Esophagus squamous epithelium (tissue), 5 donors: ENCODE measurements at places on chromosomes 3 and 15.

GRCh38 chr3:120680193-120680894 is 1.7 kb downstream of the HGD start:
- H3K27me3 ChIP-seq = no peaks in the 10 kb centered on the region
- no peak for DNase-seq
- H3K27ac ChIP-seq = no peak overlapping the region
- H3K4me1 ChIP-seq = no peaks in the 10 kb centered on the region

DNA sequence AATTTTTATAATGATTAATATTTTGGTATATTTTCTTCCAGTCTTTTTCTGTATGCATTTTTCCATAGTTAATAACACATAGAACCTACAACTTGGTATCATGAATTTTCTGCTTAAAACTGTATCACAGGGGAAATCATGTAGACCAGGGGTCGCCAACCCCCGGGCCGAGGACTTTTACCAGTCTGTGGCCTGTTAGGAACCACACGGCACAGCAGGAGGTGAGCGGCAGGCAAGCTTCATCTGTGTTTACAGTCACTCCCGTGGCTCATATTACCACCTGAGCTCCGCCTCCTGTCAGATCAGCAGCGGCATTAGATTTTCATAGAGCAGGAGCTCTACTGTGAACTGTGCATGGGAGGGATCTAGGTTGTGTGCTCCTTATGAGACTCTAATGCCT is 54.7 kb downstream of the RPL22L1 start:
- H3K4me3 ChIP-seq = no peak overlapping the region
- H3K27me3 ChIP-seq = no peaks in the 10 kb centered on the region
- no peak overlapping the region for H3K27ac ChIP-seq
- H3K36me3 ChIP-seq = no peaks in the 10 kb centered on the region

DNA sequence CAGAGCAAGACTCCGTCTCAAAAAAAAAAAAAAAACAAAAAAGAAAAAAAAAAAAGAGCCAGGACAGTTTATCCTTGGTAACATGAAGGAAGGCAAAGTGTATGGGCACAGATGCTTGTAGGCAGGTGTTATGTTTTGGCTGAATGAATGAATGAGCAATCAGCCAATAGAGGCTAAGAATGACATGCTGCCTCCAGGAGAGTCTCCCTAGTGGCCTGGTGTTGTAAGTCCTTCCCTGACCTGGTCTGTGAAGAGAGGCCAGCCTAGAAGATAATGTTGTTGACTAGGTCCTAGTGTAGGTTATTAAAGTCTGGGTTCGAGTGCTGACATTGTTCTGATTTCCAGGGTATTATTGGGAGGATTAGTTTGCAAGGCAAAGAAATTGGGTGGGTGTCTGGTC is 24.9 kb downstream of the GYG1 start:
- H3K36me3 ChIP-seq = peaks cover 41% of the 10 kb centered on the region
- H3K27me3 ChIP-seq = no peaks in the 10 kb centered on the region
- peaks cover 53% of the 10 kb centered on the region for H3K4me1 ChIP-seq
- no peak overlapping the region for H3K4me3 ChIP-seq
- DNase-seq = no peak

- no peak for DNase-seq
- H3K4me3 ChIP-seq = no peak overlapping the region
- no peaks in the 10 kb centered on the region for H3K36me3 ChIP-seq
- H3K4me1 ChIP-seq = peaks cover 9% of the 10 kb centered on the region
- no peaks in the 10 kb centered on the region for H3K27me3 ChIP-seq
- H3K27ac ChIP-seq = no peak overlapping the region
Observed at GRCh38 chr3:150309557-150309956, 98.5 kb upstream of the TSC22D2 start.
